ENCODE measurements at places on chromosomes 7 and 10.

GRCh38 chr10:18240185-18240882 is 100.1 kb downstream of the CACNB2 start:
- DNase-seq, result no peak

GRCh38 chr7:150934045-150934766 is 43.9 kb downstream of the KCNH2 start:
- DNase-seq, result no peak

- DNase-seq, result no peak
These were observed 17.1 kb downstream of the OGDHL start for GRCh38 chr10:49744924-49745605.

GRCh38 chr7:16210171-16210570 is 211.2 kb downstream of the CRPPA start:
- no peak for DNase-seq

GRCh38 chr7:132800522-132800921 is 224.3 kb upstream of the PLXNA4 start:
- no peak for DNase-seq

GRCh38 chr10:14009371-14010100 is 321.2 kb downstream of the FRMD4A start:
- DNase-seq, result no peak

- no peak for DNase-seq
These were observed 440.8 kb upstream of the C7orf33 start for GRCh38 chr7:148149730-148150129.

DNA sequence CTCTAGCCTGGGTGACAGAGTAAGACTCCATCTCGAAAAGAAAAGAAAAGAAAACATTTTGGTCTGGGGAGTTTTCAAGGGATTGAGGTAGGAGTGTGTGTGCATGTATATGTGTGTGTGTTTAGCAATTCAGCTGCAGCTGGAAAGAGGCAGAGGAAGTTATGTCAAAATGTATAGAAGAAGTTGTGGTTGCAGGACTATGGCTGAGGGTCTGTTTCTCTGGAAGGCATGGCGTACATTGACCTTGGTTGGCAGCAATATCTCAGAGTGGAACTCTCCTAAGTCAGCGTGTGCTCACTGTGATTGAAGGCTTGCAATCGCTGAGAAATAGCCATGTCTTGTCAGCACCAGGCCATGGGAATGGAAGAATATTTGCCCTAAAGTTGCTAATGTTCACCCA is 28.6 kb upstream of the RHBDD2 start:
- no peak for DNase-seq

GRCh38 chr7:20320786-20321185 is 9.9 kb upstream of the ITGB8 start:
- no peak for DNase-seq

DNA sequence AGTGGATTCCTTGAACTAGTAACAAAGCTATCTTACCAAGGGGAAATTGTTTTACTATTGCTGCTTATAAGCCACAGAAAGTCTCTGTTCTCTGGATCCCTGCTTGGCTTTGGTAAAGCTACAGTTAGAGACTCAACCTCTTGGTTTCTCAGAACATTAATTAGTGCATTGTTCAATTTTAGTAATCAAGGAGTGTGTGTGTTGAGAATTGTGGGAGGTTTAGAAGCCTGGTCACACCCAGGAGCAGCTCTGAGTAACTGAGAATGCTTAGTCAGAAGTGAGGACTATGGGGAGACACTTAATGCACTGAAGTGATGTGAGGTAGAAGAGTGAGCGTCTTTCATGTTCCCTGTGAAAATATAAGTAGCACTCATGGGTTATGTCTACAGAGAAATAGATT is 8.2 kb upstream of the ACTA2 start:
- no peak for DNase-seq

DNA sequence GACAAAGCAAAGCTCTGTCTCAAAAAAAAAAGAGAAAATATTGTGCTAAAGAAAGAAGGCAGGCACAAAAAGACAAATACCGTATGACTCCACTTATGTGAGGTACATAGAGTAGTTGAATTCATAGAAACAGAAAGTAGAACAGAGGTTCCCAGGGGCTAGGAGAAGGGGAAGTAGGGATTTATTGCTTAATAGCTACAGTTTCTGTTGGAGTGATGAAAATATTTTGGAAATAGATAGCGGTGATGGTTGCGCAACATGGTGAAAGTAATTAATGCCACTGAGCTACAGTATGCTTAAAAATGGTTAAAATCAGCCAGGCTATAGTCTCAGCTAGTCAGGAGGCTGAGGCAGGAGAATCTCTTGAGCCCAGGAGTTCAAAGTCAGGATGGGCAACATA is 18.5 kb upstream of the NPFFR1 start:
- DNase-seq, result no peak

DNA sequence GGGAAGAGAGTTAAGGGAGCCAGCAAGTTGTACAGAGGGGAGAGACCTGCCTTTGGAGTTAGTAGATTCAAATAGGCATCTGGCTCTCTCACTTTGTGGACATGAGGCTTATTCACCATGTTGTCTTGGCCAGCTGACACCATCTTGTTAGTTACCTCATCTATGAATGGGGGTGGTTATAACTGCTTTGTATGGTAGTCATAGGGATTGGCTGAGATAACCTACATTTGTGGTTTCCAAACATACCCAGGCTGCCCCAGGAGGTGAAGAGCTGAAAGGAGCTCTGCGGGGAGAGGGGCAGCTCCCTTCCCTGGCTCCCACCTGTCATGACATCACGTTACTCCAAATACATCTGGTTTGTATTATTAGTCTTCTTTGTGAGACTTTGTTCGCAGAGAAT is 393.3 kb upstream of the AUTS2 start:
- DNase-seq, result no peak

- no peak for DNase-seq
These were observed 277.9 kb downstream of the HPSE2 start for GRCh38 chr10:98957801-98958200.

GRCh38 chr10:129288999-129289584 is 177.9 kb upstream of the MGMT start:
- DNase-seq, result no peak

GRCh38 chr10:120396228-120396627 is 60.8 kb upstream of the PLPP4 start:
- no peak for DNase-seq

- DNase-seq, result no peak
These were observed 67.8 kb downstream of the ELMO1 start for GRCh38 chr7:37380831-37381230.

- no peak for DNase-seq
These were observed 208.8 kb downstream of the THSD7A start for GRCh38 chr7:11623093-11623678.

DNA sequence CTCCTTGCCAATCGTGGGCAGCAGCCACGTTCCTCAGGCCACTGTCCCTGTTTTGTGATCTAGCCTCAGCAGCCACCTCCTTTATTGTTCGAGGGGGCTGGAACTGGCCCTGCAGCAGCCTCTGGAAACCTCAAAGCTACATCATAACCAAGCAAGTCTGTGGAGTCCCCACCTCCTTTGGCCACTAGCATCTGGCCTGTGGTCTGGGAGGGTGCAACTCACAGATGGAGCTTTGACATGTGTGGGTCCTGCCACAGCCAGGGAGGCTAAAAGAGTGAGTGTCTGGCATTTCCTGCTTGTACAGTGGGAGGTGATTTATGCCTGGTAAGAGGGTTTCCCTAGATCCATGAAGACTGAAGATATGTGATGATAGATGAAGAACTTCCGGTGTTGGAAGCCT is 32.3 kb upstream of the NUB1 start:
- DNase-seq, result no peak

DNA sequence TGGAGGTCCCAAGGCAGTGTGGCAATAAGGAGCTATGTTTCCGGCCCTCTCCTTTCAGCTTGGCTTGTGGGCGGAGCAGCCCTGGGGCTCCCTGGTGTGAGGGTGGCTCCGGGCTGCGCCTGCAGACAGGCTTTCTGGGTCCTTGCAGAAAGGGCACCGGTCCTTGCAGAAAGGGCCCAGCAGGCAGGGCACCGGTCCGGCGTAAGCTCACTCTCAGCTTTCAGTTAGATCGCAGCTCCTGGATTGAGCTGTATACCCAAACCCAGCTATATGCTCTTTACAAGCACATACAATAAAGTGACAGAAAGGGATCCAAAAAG is 293.8 kb upstream of the SHH start:
- no peak for DNase-seq

GRCh38 chr7:107206706-107207105 is 37.9 kb downstream of the HBP1 start:
- DNase-seq, result no peak

- DNase-seq, result no peak
These were observed at the start of gene CRTAC1 for GRCh38 chr10:98030093-98030821. Gene CRTAC1 (minus strand): TSS chr10:98030621. CDS start chr10:98030472, 149 bp downstream.

GRCh38 chr10:123883673-123884320 is 7.8 kb downstream of the CPXM2 start:
- no peak for DNase-seq

DNA sequence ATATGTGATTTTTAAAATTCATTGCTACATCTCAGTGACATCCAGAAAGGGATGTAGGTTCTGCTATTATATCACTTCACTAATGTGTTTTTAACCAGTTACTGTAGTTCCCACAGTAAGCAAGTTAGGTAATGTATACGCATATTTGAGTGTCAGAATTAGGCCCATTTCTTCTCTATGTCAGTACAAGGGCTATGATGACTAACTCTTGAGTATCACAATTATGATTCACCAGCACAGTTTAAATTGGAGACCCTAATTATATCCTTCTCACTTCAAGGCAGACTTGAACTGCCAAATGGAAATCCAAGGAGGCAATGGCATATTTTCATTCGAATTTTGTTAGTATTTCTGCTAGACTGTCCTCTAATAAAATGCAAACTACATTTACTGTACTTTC is 23.6 kb downstream of the BZW2 start:
- DNase-seq, result no peak

GRCh38 chr7:148185041-148185440 is 405.5 kb upstream of the C7orf33 start:
- DNase-seq, result no peak

- no peak for DNase-seq
These were observed 398.6 kb upstream of the NRP1 start for GRCh38 chr10:33733058-33733457.

DNA sequence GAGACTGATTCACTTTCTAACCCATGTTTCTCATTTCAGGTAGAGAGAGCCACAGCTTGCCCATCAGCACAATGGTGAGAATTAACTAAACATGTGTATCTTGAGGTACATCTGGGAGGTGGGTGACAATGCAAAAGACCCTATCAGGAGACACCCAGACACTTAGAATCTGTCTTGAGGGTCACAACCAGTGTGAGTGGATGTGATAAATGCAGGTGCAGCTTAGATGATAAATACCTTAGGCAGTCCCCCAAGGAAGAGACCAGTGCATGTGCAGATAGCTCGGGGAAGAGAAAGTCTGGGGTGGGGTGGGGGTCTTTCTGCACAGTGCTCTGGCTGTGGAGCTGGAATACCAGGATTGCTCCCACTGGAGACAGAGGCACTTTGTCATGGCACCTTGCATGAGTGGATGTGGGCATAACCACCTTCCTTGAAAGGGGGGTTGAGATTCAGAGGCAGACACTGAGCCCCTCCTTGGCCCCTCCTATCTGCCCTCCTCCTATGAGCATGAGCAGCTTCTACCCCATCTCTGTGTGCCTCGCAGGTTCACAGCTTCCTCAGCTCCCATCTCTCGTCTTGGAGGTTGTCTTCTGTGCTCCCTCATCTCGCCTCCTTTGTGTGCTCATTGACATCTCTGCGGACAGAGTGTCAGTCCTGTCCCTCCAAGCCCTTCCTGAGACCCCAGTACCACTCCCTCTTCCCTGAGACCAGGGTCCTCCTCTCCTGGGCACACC is 349.8 kb downstream of the TCERG1L start:
- no peak for DNase-seq

DNA sequence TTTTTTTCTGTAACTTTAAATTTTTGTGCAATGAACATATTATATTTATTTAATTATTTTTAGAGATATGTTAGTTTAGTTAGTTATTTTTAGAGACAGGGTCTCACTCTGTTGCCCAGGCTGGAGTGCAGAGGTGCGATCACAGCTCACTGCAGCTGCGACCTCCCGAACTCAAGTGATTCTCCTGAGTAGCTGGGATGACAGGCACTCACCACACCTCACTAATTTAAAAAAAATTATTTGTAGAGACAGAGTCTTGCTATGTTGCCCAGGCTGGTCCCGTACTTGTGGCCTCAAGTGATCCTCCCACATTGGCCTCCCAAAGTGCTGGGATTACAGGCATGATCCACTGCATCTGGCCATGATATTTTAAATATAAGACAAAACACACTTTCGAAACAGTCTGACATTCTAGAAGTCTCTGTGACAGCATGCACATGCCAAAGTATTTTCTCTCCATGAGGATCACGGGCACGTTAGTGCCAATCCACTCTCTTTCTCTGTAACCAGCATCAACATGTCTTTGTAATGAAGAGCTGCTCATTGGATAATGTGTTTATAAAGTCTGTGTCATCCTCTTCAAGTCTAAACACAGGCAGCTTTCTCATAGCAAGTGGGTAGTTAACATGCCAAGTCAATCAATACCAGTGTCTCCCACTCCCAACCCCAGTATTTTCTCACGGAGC is 137.4 kb downstream of the GLI3 start:
- no peak for DNase-seq

GRCh38 chr10:13945390-13946208 is 358.8 kb downstream of the PRPF18 start:
- DNase-seq, result no peak

- no peak for DNase-seq
These were observed 15.1 kb upstream of the LAT2 start for GRCh38 chr7:74194686-74195085.

- no peak for DNase-seq
These were observed 65.5 kb downstream of the CUX1 start for GRCh38 chr7:101882595-101883564.

GRCh38 chr7:104894726-104895521 is 119.1 kb upstream of the KMT2E start:
- DNase-seq, result no peak

GRCh38 chr7:31077484-31078362 is 25.6 kb downstream of the ADCYAP1R1 start:
- no peak for DNase-seq

DNA sequence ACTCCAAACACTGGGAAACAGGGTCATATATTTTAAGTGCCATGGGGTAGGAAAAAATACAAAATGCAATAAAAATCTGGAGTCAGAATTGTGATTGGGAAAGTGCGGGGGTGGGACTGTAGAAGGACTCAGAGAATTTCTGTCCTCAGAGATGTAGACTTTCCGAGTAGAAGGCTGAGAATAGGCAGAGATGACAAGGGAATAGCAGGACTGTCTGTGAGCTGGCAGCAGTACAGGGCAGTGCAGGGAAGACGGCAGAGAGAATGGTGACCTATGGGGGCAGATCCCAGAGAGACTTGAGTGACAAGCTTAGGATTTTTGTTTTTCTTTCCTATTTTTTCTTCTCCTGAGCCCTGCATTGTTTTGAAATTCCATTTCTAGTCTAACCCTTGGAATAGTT is 127.6 kb downstream of the SLC16A9 start:
- DNase-seq, result no peak

Data from NCI-H187 (cell line).